Large intestine (tissue), 12 donors: ENCODE measurements at places on chromosomes 11 and 22. TPM values are rescaled to one million over a fixed set of nuclear protein-coding genes. Genes with fewer than 3 reads are reported as not detected.

DNA sequence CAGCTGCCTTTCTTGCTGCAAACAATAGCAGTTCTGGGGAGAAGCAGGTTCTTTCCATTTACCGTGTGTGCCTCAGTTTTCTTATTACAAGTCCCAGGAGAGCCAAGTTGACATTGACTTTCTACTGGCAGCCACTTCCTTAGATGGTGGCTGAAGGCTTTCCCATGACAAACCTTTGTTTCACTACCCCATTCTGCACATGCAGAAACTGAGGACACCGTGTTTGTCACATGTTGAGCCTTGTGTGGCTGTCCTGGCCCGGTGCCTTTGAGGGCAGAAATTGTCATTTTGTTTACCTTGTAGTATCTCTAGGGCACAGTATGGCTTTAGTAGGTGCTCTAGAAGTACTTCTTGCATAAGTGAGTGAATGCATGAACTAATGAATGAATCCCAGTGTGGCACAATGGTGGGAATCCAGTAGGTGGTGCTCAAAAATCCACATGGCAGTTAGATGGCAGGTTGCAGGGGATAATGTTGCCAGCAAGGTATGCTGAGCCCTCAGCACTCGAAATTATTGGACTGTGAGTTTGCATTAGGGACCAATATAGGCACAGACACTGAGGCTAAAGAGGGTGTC lies 101.6 kb downstream of the CSNK2A3 start:
- DNase-seq, result no peak

MPEG1 gene
- polyA plus RNA-seq, result 40.7 TPM

DNA sequence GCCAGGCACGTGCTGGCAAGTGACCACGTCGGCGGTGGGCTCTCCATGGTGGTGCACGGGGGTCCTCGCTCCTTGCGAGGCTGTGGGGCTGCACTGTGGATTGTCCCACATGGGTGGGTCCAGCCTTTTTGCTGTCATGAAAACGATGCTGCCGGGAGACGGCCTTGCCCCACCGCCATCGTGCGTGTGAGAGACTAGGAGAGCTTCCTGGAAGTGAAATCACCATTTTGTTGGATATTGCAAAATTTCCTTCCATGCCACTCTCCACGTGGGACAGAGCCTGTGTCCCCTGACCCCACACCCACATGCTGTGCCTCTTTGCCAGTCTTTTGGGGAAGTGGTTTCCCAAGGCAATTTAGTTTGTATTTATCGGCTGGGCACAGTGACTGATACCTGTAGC lies 18.2 kb upstream of the GRAMD4 start:
- DNase-seq, result no peak

LYVE1 gene
- 49.3 TPM for polyA plus RNA-seq

- DNase-seq, result no peak
Measured at GRCh38 chr11:69004411-69005182, 8.4 kb downstream of the MRGPRF start.

DNA sequence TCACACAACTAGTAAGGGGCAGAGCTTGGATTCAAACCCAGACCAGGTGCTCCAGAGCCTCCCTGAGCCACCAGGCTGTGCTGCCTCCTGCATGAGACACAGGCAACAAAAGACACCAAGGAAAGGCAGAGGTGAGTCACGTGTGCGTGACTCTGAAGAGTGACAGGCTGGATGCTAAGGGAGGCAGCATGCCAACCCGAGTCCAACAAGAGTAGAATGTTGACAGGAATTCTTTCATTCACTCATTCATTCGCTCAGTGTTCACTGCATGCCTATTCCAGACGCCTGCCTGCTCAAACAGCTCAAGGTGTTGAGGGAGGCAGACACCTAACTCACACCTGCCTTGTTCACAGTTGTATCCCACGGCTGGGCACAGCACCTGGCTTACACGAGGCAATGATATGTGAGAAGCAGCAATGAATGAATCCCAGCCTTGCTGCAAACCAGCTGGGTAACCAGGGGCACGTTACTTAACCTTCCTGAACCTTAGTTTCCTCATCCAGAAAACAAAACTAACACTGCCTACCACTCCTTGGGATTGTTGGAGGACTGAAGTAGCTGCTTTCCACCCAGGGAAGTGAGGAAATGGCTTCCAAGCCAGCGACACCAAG lies 73.8 kb upstream of the ARFGAP3 start:
- DNase-seq, result no peak
